ENCODE measurements at places on chromosomes 3 and 15.

GRCh38 chr15:98803228-98804056 lies 155.1 kb downstream of the IGF1R start:
- no peak for DNase-seq

DNA sequence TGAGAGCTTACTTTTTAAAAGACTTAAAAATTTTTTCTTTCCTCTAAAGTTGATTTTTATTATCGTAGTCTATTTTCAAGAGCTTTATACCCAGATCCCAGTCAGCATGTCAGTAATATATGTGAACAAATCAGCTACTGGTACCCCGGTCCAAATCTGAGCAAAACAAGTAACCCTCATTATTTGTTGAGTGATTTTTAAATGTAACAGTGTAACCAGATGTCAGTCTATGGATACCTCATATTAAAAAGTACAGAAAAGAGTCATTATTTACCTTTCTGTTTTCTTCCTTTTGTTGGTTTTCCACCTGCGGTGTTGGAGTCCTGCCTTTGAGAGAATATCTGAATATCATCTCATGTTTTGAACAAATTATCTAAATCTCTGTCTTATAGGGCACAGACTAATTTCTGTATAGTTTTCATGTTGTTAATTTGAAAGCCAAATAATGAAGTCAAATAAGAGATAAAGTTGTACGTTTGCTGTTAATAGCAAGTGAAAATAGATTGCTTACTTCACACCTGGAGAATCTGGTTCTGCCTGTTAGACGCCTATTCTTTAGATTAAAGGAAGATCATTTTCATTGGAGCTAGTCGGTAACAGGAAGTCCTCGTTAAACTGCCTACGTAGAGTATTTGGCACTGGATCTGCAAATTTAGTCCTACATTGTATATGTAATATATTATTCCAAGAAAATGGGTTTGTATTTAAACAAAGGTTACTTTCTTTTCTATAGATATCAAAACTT lies at the start of gene STX19:
TSS of gene STX19 (minus strand) at position 505 of the 745 bp plus-strand sequence. CDS start 13,328 bp downstream, outside the sequence.
- no peak for DNase-seq

GRCh38 chr3:51971350-51971749 lies 2.5 kb downstream of the ABHD14B start:
- no peak for DNase-seq

- DNase-seq: no peak
Observed at GRCh38 chr15:87416591-87417257, 839.8 kb downstream of the NTRK3 start.

GRCh38 chr3:134846911-134847317 lies 51.9 kb downstream of the EPHB1 start:
- no peak for DNase-seq

DNA sequence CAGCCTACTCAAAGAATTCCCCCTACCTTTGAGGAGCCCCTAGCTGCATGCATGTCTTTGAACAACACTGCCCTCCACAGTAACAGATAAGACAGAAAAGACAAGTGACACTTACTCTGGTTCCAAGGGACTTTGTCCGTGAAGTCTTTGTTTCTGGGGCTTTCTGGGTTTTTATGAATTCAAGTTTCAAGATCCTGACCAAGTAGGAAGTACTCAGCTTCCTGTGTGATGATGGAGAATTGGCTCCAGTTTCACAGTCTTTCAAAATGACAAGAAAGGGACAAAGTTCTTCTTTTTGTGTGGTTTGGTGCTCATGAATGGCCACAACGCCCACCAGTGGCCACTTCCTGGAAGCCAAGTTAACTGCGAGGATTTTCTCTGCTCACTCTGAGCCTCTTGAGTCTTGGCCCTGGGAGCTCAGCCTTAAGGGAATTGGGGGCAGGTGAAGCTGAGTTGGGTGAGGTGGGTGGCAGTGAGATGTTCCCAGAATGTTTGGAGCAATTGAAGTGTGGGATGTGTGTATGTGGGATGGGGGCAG lies at the start of gene CCR1:
TSS of gene CCR1 (minus strand) at position 147 of the 538 bp plus-strand sequence. CDS start 4,000 bp downstream, outside the sequence.
- peak; percentile 71 for DNase-seq

DNA sequence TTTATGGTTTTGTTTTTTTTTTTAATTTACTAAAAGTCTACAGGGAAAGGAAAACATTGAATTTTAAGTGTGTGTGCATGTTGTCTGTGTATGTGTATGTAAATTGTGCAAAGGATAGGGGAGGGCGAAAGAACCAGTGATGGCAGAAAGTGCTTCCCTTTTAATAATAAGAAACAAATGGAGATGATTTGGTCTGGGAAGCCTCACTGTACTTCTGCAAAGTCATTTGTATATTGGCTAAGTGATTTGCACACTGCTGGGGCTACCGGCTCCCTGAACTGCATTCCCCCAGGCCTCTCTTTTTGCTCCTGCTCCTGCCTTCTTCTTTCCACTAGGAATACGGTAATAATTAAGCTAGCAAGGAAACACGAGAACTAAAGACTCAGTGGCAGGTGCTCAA lies 101.2 kb downstream of the CD47 start:
- no peak for DNase-seq

- DNase-seq: no peak
Observed at GRCh38 chr3:71090207-71090606, 493.3 kb downstream of the FOXP1 start.

GRCh38 chr3:178320456-178321351 lies 215.5 kb upstream of the KCNMB2 start:
- no peak for DNase-seq

GRCh38 chr3:113132571-113132996 lies 78.8 kb upstream of the BOC start:
- no peak for DNase-seq

GRCh38 chr15:92621972-92622533 lies 33.5 kb downstream of the FAM174B start:
- DNase-seq: no peak

- no peak for DNase-seq
Observed at GRCh38 chr15:33309602-33310276, 1.0 kb upstream of the RYR3 start.

GRCh38 chr15:45641999-45642932 lies 7.4 kb downstream of the SQOR start:
- no peak for DNase-seq

- DNase-seq: peak; percentile 35
Observed at GRCh38 chr3:194556086-194557056, 69.6 kb upstream of the ATP13A3 start.
